ENCODE measurements at places on chromosomes 1 and 21. TPM values are rescaled to one million over a fixed set of nuclear protein-coding genes. Genes with fewer than 3 reads are reported as not detected.
A peak's percentile ranks its signal among the peaks of the same experiment; 100 is the strongest.

DNA sequence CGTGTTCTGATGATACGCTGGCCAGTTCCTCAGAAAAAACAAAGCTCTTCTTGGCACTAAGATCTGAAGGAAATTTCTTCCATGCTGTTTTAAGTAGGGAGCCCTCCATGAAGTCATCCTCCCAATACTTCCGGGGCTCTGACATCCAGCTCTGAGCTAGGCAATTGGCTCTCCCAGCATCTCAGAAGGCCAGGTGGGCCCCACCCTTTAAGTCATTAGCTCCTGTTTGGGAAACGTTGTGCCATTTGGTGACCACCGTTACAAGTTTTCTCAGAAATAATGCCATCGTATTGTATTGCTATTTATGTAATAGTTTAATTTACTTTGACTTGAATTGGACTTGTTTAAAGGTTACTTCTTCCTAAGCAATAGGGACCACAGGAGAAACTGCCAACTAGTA is 130.3 kb upstream of the EDN2 start:
- DNase-seq, result no peak
- H3K27ac ChIP-seq, result no peak overlapping the region
- H3K4me1 ChIP-seq, result no peaks in the 10 kb centered on the region
- H3K36me3 ChIP-seq, result no peaks in the 10 kb centered on the region
- no peaks in the 10 kb centered on the region for H3K27me3 ChIP-seq
- no peak overlapping the region for H3K4me3 ChIP-seq

DNA sequence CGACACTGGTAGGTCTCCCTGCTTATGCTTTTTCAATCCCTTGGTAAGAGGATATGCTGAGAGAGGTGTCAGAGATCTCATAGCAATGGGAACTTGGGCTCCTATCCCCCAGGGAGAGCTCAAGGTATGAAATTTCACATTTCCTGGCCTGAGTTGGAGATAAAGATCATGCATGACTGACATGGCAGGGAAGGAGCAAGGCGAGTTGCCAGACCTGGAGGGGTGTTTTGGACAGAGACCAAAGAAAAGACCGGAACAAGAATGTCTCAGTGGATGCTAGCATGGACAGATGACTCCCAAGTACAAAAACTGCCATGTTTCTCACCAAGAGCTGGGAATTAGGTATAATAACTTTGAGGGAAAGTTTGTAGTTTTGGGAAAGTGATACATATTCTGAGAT is 334.1 kb upstream of the B3GALT2 start:
- H3K4me1 ChIP-seq, result no peaks in the 10 kb centered on the region
- no peak overlapping the region for H3K27ac ChIP-seq
- H3K27me3 ChIP-seq, result no peaks in the 10 kb centered on the region
- no peak overlapping the region for H3K4me3 ChIP-seq
- no peak for DNase-seq
- H3K36me3 ChIP-seq, result no peaks in the 10 kb centered on the region

- no peak for DNase-seq
- H3K27me3 ChIP-seq, result no peaks in the 10 kb centered on the region
- no peaks in the 10 kb centered on the region for H3K36me3 ChIP-seq
- H3K27ac ChIP-seq, result no peak overlapping the region
- no peak overlapping the region for H3K4me3 ChIP-seq
These were observed 55.4 kb upstream of the LPGAT1 start for GRCh38 chr1:211885747-211886522.

DNA sequence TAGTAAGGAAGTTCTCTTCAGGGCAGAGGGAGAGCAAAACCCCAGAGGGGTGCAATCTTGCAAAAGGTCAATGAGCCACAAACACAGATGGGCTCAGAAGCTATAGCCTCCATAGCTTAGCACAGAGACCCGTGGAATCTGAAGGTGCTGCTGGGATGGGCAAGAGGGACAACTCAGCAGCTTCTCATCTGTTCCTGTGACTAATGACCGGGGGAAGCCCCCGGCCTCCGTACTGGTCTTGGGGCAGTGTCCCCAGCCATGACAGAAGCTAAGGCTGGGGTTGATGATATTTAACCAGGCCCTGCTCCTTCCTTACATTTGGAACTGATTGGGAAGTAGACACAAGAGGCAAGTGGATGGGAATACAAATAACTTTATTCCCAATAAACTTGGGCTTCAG is 19.1 kb downstream of the EXOC8 start:
- no peak overlapping the region for H3K27ac ChIP-seq
- no peaks in the 10 kb centered on the region for H3K27me3 ChIP-seq
- DNase-seq, result no peak
- H3K36me3 ChIP-seq, result no peaks in the 10 kb centered on the region
- no peak overlapping the region for H3K4me3 ChIP-seq

DNA sequence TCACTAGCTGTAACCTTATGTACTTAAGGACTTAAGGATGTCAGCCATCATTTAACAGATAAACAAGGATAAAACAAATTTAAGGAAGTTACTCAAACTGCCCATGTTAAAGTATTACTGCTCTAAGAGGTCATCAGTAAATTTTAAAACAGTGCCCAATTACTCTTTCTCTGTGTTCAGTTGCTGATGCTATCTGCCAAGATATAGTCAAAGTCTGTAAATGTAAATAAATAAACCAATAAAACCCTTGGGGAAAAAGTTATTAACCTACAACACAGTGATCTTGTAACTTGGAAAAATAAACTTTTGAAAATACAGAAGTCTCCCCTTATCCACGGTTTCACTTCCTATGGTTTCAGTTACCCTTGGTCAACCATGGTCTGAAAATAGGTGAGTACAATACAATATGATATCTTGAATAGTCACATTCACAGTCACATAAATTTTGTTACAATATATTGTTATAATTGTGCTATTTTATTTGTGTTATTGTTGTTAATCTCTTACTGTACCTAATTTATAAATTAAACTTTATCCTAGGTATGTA is 501.8 kb downstream of the LMO4 start:
- H3K36me3 ChIP-seq, result no peaks in the 10 kb centered on the region
- no peak overlapping the region for H3K4me3 ChIP-seq
- H3K27ac ChIP-seq, result no peak overlapping the region
- H3K27me3 ChIP-seq, result no peaks in the 10 kb centered on the region

DNA sequence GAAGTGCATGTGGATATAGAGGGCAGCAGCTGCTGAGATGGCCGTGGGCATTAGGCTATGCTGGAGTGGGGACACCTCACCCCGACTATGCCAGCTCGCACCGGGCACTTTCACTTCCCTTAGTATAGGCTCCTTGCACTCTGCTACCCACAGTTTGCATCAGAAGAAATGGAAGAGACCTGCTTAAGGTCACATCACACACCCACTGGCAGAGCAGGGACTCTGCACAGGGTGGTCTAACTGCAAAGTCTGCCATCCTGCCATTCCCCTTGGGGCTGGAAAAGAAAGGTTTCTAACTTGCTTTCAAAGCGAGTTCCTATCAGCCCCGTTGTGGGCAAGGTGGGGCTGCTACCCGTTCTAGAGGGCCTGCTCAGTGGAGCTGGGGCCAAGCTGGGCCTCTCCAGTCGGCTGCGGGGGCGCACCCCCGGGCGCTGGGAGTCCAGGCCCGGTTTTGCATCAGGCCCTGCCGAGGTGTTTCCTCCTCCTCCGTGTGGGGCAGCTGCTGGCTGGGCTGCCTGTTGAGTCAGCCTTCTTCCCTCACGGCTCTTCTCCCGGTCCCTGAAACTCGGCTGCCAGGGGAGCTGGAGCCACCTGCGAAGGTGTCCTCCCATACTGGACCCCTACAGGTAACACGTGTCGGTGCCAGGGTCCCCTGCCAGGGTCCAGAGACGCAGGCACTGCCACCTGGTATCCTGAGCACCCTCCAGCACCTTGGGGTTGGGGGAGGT is at the start of gene SYTL1:
Gene SYTL1, plus strand, starts transcription at position 498 of the 728 bp plus-strand sequence. CDS start 3,313 bp downstream, outside the sequence.
- peak; percentile 80 for DNase-seq
- peak within 1 kb of the TSS; percentile 85 for H3K27ac ChIP-seq
- H3K4me3 ChIP-seq, result peak within 1 kb of the TSS; percentile 100
- H3K36me3 ChIP-seq, result peaks cover 6% of the 10 kb centered on the region

DNA sequence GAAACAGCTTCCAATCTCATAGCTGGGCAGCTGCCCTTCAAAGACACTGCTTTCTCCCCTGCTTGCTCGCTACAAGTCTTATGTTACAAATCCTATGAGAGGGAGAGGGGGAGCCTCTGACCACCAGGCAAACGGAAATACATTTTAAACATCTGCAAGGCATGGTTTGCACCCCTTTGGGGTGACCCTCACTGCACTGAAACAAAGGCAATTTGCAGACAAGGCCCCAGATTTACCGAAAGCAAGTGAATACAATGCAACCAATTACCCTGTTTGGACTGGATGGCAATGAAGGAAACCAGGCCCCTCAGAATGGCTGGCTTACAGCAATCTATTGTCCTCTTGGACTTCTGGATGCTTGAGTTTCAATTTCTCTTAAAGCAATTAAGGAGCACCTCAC is 11.8 kb upstream of the ATP13A2 start:
- H3K4me3 ChIP-seq, result no peak overlapping the region
- H3K36me3 ChIP-seq, result peaks cover 80% of the 10 kb centered on the region
- no peak overlapping the region for H3K27ac ChIP-seq

- H3K4me1 ChIP-seq, result peaks cover 66% of the 10 kb centered on the region
- H3K27me3 ChIP-seq, result no peaks in the 10 kb centered on the region
- peak; percentile 20 for DNase-seq
- H3K4me3 ChIP-seq, result peak overlapping the region; percentile 76
These were observed 4.8 kb downstream of the RCAN3 start for GRCh38 chr1:24507405-24507804.

- no peak for DNase-seq
- H3K27me3 ChIP-seq, result no peaks in the 10 kb centered on the region
- H3K36me3 ChIP-seq, result no peaks in the 10 kb centered on the region
- no peaks in the 10 kb centered on the region for H3K4me1 ChIP-seq
These were observed 73.8 kb downstream of the RPE65 start for GRCh38 chr1:68375919-68376318.

GRCh38 chr1:43426221-43426620 is 27.5 kb downstream of the HYI start:
- no peak overlapping the region for H3K27ac ChIP-seq
- no peak overlapping the region for H3K4me3 ChIP-seq
- peaks cover 69% of the 10 kb centered on the region for H3K36me3 ChIP-seq
- H3K4me1 ChIP-seq, result no peaks in the 10 kb centered on the region
- H3K27me3 ChIP-seq, result no peaks in the 10 kb centered on the region

- no peak for DNase-seq
- H3K4me1 ChIP-seq, result no peaks in the 10 kb centered on the region
- no peak overlapping the region for H3K4me3 ChIP-seq
- H3K36me3 ChIP-seq, result no peaks in the 10 kb centered on the region
These were observed 170.3 kb upstream of the DUSP10 start for GRCh38 chr1:221912230-221912629.

DNA sequence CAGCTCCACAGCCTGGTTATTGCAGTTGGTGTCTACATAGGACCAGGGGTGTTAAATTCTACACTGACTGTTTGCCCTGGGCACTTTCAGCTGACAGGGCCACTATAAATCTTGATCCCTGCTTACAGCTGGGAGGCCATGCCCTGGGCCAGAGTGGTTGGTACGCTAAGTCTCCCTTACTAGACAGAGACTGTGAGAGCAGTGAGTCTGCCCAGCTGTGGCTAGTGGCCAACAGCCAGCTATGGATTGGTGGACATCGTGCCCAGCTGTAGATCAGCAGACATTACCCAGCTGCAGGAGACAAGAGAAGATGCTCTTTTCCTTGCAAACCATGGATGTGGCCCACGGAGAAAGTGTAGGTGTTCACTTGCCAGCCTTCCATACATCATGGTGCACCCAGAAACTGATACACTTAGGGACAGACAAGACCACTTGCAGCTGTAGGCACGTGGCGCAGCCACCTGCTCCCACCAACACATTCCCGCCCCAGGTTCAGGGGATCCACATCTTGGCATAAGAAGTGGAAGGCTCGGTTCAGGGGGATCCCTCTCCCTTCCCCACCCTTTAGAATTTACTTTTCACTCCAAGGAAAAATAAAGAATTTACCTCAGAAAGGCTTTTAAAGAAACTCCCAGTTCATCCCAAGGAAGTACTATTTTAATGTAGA is 16.4 kb upstream of the PAX7 start:
- no peak overlapping the region for H3K27ac ChIP-seq
- no peak overlapping the region for H3K4me3 ChIP-seq
- no peak for DNase-seq
- H3K27me3 ChIP-seq, result no peaks in the 10 kb centered on the region
- H3K4me1 ChIP-seq, result no peaks in the 10 kb centered on the region

Gene OR2M4
- total RNA-seq, result not detected

Gene AADACL4
- not detected for total RNA-seq

Gene RPTN
- total RNA-seq, result not detected

Gene OR6Y1
- total RNA-seq, result not detected
